H9 (cell line): ENCODE measurements at places on chromosomes 7 and 10. TPM values are rescaled to one million over a fixed set of nuclear protein-coding genes. Genes with fewer than 3 reads are reported as not detected.

DNA sequence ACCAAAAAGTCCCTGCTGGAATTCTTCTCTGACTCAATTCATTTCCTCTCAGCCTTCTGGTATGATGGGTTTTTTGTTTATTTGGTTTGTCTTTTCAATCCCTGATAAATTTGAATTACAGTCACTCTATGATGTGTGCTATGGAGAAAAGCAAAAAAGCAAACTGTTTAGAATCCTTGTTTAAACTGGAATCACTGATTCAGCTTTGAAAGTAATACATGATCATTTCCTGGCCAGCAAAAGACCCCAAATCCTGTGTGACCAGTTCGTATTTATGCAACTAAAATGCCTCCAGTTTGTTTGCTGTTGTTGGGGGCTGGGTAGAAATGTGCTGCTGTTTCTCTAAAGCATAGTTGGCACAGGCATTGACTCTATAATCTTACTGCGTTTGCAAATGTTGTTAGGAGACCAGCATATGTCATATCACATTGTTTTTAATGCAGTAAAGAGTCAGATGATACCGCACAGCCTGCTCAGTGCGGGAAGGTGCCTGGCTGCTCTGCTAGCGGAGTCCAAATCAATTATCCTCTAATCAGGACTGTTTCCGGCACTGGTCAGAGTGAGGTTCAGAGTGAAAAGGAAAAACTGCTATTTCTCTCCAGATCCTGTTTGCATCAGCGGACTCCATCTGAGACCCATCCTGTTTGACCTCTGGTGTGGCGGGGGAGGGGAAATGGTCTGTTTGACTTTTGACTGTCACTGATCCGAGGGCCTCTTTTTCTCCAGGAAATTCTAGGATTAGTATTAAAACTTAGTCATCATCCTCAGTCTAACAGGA is 40.6 kb upstream of the ADD3 start:
- H3K27ac ChIP-seq, result no peak overlapping the region
- H3K27me3 ChIP-seq, result no peaks in the 10 kb centered on the region
- peaks cover 8% of the 10 kb centered on the region; the same call in 1 of the 2 replicates for H3K4me1 ChIP-seq
- no peaks in the 10 kb centered on the region for H3K36me3 ChIP-seq
- H3K4me3 ChIP-seq, result no peak overlapping the region

GRCh38 chr7:55277916-55278315 is 87.2 kb upstream of the LANCL2 start:
- no peak for DNase-seq
- no peak overlapping the region for H3K27ac ChIP-seq
- no peaks in the 10 kb centered on the region for H3K4me1 ChIP-seq
- H3K27me3 ChIP-seq, result no peaks in the 10 kb centered on the region
- H3K36me3 ChIP-seq, result no peaks in the 10 kb centered on the region
- no peak overlapping the region for H3K4me3 ChIP-seq

DNA sequence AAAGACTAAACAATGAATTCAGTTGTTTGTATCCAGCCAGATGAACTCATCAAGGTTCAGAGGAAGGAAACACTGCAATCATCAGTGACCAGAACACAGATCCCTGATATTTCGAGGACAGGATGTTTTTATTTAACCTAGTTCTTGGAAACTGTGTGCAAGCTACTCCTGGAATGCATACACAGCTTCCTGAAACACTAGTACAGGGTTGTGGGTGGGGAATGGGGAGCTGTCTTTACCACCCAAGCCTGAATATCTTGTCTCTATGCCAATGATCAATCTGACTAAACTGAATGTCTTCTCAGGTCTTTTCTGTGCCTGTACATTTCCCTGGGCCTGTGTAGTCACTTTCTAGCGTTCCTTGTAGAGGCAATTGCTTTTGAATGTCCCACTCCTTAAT is 374.6 kb downstream of the CALN1 start:
- DNase-seq, result no peak
- no peak overlapping the region for H3K27ac ChIP-seq
- H3K36me3 ChIP-seq, result no peaks in the 10 kb centered on the region
- no peaks in the 10 kb centered on the region for H3K4me1 ChIP-seq
- no peak overlapping the region for H3K4me3 ChIP-seq
- H3K27me3 ChIP-seq, result no peaks in the 10 kb centered on the region; the same call in 1 of the 2 replicates

DNA sequence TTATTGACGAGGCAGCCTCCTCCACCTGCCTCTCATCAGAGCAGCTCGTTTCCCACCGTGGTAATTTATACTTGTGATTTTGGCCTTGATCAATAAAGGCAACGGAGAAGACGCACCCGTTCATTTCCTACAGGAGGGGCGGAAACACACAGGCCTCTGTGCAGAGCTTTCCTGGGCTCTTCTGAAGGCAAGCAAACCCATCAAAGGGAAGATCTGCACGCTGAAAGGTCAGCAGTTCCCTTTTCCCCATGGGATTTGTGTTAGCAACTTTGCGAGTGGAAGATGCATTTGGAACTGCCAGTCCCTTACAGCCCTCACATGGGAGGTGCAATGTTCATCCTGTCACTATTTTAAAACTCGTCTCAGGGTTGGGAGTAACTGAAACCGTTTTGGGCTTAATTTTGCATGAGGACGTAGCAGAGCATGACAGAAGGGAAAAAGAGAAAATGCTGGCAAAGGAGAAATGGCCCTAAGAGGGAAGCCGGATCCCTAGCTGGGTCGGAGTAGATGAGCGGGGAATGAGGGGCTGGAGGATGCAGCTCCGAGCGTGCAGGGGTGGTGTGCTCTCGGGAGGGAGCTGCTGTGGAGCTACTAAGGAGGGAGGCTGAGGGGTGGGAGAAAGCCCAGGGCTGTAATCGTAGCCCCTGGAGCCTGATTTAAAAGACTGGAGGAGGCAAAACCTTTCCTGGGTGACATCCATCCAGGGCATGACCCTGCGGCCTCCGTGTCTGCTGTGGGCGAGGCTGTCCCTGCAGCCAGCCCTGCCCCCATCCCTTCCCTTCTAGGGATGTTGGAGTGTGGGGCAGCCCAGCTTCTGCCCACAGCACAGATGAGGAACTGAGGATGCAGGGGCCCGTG is 111.1 kb upstream of the FAM20C start:
- H3K27ac ChIP-seq, result no peak overlapping the region
- no peaks in the 10 kb centered on the region for H3K27me3 ChIP-seq
- no peak for DNase-seq
- peaks cover 3% of the 10 kb centered on the region; the same call in 1 of the 2 replicates for H3K4me1 ChIP-seq
- no peak overlapping the region; the same call in 2 of the 3 replicates for H3K4me3 ChIP-seq

GRCh38 chr7:132560825-132561529 is 15.3 kb downstream of the PLXNA4 start:
- no peak overlapping the region for H3K27ac ChIP-seq
- no peak for DNase-seq
- H3K4me3 ChIP-seq, result no peak overlapping the region
- peaks cover 11% of the 10 kb centered on the region; the same call in 1 of the 2 replicates for H3K27me3 ChIP-seq

- H3K4me3 ChIP-seq, result no peak overlapping the region
- peak; percentile 89 for DNase-seq
- no peak overlapping the region for H3K27ac ChIP-seq
- H3K27me3 ChIP-seq, result no peaks in the 10 kb centered on the region
- no peaks in the 10 kb centered on the region for H3K36me3 ChIP-seq
- H3K4me1 ChIP-seq, result no peaks in the 10 kb centered on the region
These were observed 42.8 kb upstream of the PRSS58 start for GRCh38 chr7:142300689-142301088.

DNA sequence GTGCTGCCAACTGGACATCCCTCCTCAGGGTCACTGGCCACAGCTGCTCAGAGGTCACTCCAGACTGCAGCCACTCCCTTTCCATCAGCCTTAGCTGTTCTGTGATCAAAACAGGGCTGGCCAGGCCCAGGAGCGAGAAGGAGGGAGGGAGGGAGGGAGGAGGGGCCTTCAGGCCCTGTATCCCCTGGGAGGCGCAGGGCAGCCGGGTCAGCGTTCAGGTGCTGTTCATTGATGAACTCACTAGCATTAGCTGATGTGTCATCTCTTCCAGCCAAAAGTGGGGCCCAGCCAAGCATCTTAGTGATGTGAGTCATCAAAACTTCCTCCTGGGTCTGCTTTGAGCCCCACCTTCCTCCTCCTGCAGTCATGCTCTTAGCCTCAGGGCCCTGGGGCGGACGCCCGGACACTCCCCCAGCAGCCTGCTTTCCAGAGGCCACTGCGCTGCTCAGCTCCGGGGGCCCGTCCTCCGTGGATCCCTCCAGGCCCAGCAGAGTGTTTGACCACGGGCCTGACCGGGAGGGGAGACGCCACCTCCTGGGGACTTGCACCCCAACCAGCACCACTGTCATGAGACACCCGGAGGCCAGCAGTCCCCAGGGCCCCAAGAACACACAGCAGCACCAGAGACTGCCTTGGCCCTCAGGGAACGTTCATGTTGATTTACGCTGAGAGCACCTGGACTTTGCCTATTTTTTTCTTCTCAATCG is 149.2 kb downstream of the PRKAG2 start:
- H3K27ac ChIP-seq, result no peak overlapping the region
- no peaks in the 10 kb centered on the region for H3K36me3 ChIP-seq
- no peaks in the 10 kb centered on the region for H3K4me1 ChIP-seq
- H3K27me3 ChIP-seq, result no peaks in the 10 kb centered on the region
- no peak for DNase-seq
- H3K4me3 ChIP-seq, result no peak overlapping the region

GRCh38 chr7:38020121-38020785 is 99.8 kb downstream of the EPDR1 start:
- H3K4me3 ChIP-seq, result no peak overlapping the region
- H3K36me3 ChIP-seq, result no peaks in the 10 kb centered on the region
- H3K27ac ChIP-seq, result no peak overlapping the region
- H3K27me3 ChIP-seq, result no peaks in the 10 kb centered on the region

- H3K27me3 ChIP-seq, result no peaks in the 10 kb centered on the region
- no peak for DNase-seq
- H3K4me3 ChIP-seq, result no peak overlapping the region
- H3K27ac ChIP-seq, result no peak overlapping the region
- no peaks in the 10 kb centered on the region for H3K36me3 ChIP-seq
These were observed 478.4 kb downstream of the ARL4A start for GRCh38 chr7:13165854-13166253.

GRCh38 chr10:133328358-133329343 is 8.0 kb downstream of the CALY start:
- no peaks in the 10 kb centered on the region for H3K36me3 ChIP-seq
- no peak overlapping the region for H3K4me3 ChIP-seq
- H3K27me3 ChIP-seq, result peaks cover 25% of the 10 kb centered on the region; the same call in 1 of the 2 replicates
- H3K4me1 ChIP-seq, result no peaks in the 10 kb centered on the region; the same call in 1 of the 2 replicates

ANKRD30A gene
- total RNA-seq, result not detected in 2 replicates

ACHE gene
- 5.7 and 7.0 TPM in 2 replicates for total RNA-seq

RHEB gene
- total RNA-seq, result 109 and 114 TPM in 2 replicates

ZNF398 gene
- 62.1 and 62.4 TPM in 2 replicates for total RNA-seq
